ENCODE measurements at places on chromosomes 11 and 22.

- no peak for DNase-seq
Measured at GRCh38 chr11:6232899-6233298, 1.5 kb downstream of the FHIP1B start.

DNA sequence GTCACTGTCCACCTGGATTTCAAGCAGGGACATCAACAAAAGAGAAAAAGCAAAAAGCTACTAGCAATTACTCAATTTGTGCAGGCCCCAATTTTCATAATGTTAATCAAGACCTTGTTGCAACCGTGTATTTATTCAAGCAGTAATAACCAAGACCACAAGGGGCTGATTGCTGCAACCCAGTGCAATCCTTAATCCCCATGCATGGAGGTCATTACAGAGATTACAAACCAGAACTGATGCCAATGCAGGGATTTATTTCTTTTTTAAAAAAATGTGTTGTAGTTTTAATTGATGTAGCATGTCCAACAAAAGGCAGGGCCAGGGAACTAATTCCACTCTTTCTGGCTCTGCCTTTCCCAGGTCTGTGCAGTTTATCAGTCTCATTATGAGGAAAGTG lies 18.4 kb downstream of the TECTA start:
- DNase-seq: peak; percentile 20

DNA sequence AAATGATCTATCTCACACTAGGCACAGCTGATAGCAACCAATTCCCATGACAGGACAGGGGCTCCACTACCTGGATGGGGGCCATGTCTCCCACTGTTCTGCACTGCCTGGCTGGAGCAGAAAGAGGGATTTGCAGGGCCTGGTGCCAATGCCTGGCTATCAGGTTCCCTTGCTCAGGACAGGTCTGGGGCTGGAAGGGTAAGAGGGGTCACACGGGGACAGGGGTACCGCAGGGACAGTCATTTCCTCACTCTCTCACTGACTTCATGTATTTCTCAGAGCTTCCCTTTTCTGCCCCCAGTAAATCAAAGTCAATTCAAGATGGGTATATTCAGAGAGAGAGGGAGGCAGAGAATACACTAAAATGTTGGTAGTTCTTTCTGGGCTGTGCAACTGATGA lies 119.1 kb upstream of the CSNK2A3 start:
- DNase-seq: no peak

DNA sequence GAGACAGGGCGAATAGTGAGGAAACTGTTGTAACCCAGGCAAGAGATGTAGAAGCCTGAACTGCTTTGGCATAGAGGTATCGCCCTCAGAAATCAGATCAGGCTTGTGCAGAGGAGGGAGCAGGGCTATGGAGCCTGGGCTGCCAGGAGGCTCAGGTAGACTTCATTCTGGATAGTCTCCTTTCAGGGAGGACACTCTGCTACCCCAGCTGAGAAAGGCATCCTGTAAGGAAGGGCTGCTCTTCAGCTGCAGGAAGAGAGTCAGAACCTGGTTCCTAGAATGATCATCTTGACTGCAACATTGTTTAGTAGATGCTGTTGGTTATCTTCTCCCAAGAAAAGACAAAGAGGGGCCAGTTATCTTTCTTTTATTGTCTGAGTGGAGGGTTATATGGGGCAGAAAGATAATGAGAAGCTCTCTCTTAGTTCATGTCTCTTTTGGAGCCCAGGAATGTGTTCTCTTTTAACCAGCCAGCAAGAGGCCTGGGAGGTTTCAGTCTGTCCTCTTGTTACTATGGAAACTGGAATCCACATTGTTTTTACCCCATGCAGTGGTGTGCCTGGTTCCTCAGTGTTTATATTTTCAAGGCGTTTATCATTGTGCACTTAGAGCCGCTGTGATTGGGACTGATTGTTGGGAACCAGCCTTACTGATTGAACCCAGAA lies 95.7 kb downstream of the STIM1 start:
- peak; percentile 54 for DNase-seq

DNA sequence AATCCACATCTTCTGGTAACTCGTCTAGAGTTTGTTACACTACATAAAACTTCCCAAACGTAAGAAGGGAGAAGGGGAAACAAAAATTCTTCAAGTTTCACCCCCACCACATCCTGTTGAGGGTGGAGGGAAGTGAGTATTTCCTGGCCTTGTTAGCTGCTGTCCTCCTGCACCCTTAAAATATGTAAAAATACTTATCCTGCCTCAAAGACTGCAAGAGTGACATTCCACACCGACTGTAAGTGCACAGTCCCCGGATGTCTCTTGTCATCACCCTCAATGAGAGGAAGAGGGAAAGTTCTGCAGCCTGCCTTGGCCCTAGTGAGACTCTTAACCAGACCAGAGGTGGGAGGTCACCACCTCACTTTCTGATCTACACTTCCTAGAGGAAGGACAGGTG lies 3.3 kb downstream of the TMEM121B start:
- DNase-seq: no peak

- DNase-seq: no peak
Measured at GRCh38 chr22:21594865-21595452, 27.4 kb downstream of the UBE2L3 start.

DNA sequence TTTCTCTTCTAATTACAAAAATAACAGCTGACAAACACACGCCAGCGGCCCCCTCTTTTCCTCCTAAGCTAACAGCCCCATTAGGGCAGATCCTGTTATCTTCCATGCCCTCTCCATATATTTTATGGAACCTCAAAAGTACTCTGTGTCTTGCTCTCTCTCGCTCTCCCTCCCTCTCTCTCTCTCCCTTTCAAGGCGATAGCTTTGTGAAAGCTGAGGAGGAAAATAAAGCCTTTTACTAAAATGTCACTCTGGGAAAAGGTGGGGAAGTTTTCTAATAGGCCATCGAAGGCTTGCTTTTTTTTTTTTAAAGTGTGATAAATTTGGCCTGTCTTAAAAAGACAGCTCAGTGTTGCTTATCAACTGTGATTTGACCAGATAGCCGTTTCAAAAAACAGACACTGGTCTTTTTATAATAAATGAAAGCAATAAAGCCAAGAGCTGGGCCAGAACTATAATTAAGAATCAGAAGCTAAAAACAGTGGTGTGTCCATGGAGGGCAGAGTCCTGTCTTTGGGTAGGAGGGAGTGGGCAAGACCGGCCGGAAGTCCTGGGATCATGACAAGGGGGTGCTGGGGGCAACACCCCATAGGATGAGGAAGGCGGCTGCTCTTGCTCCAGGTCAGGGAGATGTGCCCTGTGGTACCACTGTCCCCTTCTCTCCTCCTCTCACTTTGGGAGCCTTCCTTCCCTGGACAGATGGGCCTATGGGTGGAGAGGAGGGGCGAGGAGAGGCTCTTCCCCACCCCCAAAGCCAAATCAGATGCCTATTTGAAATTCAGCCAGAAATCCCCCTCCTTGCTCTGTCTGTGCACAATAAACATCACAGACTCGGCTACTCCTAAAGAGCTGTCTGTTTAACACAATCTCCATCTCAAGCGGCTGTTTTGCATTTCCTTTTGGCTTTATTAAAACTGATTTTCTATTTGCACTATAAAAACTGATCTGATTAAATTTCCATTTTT lies 267.2 kb downstream of the BUD13 start:
- no peak for DNase-seq

DNA sequence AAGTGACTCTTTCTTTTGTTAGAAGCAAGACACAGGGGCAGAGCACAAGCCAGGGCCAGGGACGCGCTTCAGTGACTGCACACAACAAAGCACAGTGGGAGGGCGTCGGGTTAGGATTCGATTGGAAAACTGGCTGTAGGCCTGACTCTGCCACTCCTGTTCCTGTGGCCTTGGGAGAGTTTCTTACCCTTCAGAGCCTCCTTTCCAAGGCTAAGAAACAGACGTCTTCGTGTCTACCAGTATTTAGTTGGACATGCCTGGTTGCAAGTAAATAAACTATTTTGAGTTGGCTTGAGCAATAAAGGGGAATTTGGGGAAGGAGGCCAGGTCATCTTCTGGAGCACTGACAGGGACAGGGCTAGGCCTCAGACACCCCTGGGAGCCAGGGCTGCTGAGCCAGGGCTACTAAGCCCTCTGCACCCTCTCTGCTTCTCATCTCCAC lies 549.1 kb downstream of the INSC start:
- DNase-seq: no peak

- no peak for DNase-seq
Measured at GRCh38 chr11:12810568-12810894, 136.3 kb downstream of the TEAD1 start.

DNA sequence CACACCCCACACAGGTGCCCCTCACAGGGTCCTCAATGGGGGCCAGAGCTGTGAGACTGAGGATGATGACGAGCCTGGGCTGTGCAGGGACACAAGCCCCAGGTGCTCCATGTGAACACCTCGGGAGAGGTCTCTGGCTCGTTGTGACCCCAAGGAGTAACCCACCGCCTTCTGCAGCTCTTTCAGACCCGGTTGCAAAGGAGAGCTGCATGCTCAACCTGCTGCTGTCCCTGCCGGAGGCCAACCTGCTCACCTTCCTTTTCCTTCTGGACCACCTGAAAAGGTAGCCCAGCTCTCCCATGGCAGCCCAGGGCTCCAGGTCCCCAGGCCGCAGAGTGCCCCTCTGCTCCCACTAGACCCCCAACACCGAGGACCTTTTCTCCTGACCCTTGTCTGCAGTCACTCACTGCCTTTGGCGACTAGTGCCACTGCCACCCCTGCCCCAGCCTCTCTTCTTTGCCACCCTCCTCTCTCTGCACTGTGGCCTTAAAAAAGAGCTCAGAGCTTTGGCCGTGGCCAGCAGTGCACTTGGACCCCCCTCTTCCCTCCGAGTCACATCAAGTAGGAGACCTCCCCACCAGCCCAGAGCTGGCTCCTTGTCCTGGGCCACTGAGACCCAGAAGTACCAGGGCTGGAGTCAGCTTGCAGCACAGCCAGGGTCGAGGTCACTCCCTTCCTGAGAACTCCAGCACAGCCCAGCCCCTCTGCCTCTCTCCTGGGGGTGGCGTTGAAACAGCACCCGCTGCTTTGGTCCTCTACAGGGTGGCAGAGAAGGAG lies 133.7 kb downstream of the BCR start:
- no peak for DNase-seq

DNA sequence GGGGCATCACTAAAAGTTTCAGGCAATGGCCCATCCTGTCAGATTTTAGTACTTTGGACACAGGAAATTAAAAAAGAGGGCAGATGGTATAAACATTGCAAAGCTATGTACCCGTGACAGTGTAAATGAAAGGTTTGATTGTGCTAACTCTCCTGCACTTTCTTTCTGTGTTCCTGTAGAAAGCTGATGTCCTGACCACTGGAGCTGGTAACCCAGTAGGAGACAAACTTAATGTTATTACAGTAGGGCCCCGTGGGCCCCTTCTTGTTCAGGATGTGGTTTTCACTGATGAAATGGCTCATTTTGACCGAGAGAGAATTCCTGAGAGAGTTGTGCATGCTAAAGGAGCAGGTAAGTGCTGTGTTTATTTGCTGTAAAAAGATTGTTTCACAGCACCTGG lies 10.3 kb downstream of the CAT start:
- DNase-seq: no peak

DNA sequence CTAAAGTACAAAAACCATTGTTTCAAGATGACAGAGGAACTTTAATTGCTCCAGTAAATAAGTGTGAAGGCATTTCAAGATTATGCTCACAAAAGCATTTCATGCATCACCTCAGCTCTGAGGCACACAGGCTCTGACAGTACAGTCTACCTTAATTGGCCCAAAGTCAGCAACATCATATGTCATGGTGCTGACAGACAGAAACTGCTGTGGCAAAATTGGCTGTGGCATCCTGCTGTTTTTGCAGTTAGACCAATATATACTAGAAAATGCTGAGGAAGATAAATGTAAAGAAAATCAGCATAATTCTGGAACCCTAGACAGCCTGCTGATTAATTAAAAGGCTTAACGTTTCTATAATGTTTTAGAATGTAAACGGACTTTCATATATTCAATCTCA lies 34.9 kb upstream of the PPP2R1B start:
- DNase-seq: no peak

- peak; percentile 12 for DNase-seq
Measured at GRCh38 chr11:84390441-84391078, 1104.4 kb upstream of the CCDC90B start.

DNA sequence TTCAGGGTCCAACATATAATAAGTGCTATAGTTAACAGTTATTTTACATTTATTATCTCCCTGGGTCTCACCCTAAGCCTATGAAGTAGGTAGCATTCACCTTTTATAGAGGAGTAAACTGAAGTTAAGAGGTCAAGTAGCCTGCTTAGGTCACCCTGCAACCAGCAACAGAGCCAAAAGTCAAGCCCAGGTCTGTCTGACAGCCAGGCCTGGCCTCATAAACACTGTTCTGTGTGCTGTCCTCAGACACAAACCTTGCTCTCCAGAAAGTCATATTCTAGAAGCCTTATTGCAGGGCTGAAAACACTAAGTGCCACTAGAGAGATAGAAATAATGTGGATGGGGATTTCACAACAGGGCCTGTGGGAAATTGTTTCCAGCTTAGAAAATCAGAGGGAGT lies 59.3 kb downstream of the BDNF start:
- no peak for DNase-seq

- peak; percentile 87 for DNase-seq
Measured at GRCh38 chr11:47355283-47356128, 3.0 kb upstream of the MYBPC3 start.

GRCh38 chr11:10797001-10797400 lies 11.7 kb downstream of the EIF4G2 start:
- DNase-seq: no peak

DNA sequence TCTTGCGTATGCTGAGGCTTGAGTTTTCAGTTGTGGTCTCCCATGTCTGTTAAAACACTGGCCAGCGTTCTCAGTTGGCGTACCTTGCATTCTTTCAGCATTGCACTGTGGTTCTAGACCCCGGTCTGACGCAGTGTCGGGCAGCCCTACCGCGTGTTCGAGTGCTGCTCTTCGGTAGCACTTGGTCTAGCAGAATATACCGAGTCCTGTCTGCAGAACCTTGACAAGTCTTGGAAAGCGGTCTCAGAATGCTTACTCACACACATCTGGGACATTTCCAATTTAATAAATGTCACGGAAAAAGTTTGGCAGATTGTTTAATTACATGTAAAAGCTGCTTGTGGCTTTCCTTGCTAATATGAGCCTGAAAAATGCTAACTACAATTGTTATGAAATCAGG lies 32.6 kb downstream of the PPFIA1 start:
- DNase-seq: peak; percentile 71

Measured in fibroblast of skin of abdomen (primary cell).